ENCODE measurements at places on chromosomes 2 and 18.

GRCh38 chr2:55581435-55581834 is 36.0 kb downstream of the PPP4R3B start:
- DNase-seq = no peak

DNA sequence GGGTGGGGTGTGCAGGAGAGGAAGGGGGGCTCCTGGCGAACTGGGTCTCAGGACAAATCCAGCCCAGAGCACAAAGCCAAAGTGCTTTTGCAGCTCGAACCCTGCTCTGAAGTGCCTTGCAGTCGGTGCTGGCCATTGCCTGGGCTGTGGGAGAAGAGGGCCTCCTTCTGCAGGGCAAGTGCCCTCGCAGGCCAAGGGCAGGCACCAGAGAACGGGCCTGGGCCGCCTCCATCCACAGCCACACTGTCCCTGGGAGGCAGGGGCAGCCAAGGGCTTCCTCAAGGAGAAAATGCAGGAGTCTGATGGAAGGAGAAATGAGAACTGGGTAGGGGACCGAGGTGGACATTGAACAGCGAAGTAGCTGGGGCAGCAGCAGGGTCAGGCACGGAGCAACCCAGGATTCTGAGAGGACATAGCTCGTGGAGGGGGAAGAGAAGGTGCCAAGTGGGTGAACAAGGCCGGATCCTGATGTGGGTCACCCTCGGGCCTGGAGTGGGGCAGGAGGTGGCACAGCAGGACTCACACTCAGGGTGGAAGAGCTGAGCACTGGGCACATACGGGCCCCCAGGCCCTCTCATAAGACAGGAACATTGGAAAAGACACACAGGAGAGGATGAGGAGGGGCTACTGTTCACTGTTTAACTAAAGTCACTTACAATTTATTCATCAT is 312.8 kb upstream of the SALL3 start:
- DNase-seq = no peak

- DNase-seq = no peak
Measured at GRCh38 chr2:129388870-129389269, 590.6 kb upstream of the RAB6C start.

DNA sequence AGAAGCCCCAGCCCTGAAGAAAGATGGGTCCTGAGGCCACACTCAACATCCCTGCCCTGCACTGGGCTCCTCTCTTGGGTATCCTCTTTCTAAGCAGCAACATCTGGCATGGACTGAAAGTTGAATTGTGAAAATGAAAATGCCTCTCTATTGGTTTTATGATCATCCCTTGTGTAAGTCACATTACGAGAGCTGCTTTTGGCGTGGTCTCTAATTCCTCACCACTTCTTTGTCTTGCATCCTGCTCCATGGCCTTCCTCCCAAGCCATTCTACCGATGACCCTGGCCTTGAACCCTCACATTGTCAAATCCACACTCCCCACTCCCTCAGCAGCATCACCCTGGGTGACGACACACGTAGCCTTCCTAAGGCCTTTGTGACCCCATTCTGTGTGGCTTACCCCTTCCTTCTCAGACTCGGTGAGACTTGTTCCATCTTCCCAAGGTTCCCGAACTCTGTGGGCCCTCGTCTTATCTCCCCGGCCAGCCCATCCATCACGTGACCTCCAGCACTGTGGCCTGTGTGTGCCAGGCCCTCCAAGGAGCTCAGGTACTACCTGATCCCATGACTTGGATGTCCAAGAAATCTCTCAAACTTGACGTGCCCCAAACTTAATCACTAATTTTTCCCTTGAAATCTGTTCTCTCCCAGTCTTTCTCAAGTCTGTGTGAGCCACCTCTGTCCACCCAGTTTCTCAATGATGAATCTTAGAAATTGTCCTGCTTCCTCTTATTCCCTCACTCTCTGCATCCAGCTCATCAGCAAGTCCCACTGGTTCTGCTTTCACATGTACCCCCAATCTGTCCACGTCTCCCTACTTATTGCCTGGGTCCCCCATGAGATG is 194.7 kb upstream of the HS6ST1 start:
- no peak for DNase-seq

DNA sequence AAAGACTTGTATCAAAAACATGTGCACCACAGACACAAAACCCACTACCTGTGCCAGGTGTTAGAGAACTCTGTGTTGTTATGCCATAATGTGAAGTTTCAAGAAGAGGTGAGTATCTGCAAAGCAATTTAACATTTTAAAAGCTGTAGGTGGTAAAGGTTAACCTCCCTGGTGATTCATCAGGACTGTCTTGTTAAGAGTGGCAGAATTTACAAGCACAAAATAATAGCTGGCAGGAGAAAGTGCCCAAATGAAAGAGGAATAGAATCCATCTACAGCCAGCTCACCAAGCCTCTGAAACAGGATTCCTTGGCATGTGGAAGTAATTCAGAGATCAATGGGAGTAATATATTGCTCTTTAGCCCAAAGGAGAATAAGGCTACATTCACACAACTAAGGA is 230.7 kb downstream of the AFF3 start:
- DNase-seq = no peak

- no peak for DNase-seq
Measured at GRCh38 chr2:124658373-124658772, 633.3 kb downstream of the CNTNAP5 start.

DNA sequence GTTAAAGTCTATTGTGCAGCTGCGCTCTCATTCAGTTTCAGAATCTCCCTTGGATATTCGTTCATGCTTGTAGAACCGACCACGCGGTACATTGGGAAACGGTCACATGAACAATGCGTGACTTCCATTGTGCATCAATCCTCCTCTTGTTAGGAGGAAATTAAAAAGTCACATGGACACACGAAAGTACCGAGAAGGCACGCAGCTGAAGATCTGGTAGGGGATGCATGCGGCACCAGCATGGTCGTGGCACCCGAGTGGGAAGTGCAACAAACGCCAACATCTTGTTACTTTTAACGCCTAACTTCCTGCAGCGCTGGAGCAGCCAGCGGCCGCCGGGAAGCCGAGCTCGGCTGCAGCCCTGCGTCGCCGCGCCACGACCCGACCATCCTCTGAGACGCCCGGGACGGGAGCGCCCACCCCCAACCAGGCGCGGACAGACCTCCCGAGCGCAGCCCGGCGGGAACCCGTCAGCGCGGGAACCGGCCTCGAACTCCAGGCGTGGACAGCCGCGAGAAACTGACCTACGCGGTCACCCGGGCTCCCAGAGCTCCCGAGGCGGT is 412 bp downstream of the OSBPL1A start:
- DNase-seq = peak; percentile 7

DNA sequence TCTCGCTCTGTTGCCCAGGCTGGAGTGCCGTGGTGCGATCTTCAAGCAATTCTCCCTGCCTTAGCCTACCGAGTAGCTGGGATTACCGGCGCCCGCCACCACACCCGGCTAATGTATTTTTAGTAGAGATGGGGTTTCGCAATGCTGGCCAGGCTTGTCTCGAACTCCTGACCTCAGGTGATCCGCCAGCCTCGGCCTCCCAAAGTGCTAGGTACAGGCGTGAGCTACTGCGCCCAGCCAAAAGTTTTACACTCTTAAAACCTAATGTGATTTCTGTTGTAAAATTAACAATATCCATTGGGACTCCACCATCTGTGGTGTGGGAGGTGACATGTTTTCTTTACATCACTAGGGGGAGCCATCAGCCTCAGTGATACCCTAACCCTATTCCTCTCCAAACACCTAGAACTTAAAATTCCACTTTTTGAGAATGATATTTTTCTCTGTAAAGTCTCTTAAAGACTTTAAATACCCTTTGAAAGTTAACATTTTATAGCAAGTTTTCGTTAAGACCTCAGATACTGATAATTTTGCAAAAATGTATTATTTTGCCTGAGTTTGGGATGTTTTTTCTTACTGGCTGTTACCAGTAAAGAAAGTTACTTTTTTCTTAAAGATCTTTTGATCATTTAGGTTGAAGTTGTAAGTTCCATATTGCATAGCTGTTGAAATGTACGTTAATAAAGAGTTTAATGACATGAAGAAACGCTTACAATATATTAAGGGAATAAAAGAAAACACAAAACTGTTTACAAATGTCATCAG is 11.6 kb upstream of the EIF2AK2 start:
- DNase-seq = no peak

All from thoracic aorta (tissue), 2 donors.